NCI-H774 (cell line): ENCODE measurements at places on chromosomes 2 and 18.

GRCh38 chr18:35247412-35248249 lies 6.8 kb downstream of the ZNF397 start:
- no peak for DNase-seq

DNA sequence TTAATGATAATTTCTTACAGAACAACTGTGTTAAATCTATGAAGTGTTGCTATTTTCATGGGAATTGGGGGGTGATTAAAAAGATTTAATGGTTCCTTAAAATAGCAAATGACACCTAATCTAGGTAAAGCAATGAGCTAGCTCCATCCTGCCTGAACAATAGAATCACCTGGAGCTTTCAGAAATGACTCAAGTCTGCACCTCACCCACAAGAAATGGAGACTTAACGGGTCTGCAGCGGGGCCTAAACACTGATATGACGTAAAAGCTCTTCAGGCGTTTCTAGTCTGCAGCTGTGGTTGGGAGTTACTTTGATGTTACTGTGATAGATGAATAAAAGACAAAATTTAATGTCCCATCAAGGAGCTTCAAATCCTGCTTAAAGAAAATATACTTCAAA lies 328.2 kb downstream of the RND3 start:
- no peak for DNase-seq

GRCh38 chr2:8484502-8485283 lies 197.2 kb upstream of the ID2 start:
- DNase-seq, result no peak

- DNase-seq, result no peak
These were observed 355.2 kb upstream of the KCNJ3 start for GRCh38 chr2:154343282-154343681.

- DNase-seq, result no peak
These were observed 533.4 kb downstream of the ERBB4 start for GRCh38 chr2:212005085-212005671.

DNA sequence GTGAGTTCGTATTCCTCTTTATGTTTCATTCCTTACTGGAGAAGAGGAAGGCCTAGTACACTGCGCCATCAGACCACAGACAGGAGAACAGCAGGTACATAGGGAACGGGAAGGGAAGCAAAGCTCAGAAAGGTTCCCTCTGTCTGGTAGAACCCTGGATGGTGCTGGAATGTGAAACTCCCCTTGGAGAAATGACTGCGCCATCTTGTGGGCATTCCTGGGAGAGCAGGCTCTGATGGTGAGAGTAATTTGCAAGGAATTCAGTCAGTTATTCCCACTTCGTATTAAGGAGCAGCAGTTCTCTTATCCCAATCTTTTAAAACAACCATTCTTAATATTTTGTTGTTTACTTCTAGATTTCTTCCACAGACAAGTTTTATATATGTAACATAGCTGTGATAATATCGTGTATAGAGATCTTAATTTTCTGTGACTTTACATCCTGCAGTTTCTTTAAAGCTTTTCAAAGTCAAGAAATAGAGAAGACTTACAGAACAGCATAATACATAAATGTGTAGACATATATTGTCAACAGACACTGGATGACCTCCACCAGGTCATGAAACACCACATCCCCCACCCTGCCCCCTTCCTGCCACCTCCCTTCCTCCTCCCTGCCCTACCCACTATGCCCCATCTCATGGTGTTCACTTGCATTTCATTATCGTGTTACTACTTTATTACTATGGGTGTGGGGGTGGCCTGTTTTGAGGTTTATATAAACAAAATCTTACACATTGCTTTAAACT lies 83.9 kb downstream of the ARHGEF4 start:
- DNase-seq, result peak; percentile 2

DNA sequence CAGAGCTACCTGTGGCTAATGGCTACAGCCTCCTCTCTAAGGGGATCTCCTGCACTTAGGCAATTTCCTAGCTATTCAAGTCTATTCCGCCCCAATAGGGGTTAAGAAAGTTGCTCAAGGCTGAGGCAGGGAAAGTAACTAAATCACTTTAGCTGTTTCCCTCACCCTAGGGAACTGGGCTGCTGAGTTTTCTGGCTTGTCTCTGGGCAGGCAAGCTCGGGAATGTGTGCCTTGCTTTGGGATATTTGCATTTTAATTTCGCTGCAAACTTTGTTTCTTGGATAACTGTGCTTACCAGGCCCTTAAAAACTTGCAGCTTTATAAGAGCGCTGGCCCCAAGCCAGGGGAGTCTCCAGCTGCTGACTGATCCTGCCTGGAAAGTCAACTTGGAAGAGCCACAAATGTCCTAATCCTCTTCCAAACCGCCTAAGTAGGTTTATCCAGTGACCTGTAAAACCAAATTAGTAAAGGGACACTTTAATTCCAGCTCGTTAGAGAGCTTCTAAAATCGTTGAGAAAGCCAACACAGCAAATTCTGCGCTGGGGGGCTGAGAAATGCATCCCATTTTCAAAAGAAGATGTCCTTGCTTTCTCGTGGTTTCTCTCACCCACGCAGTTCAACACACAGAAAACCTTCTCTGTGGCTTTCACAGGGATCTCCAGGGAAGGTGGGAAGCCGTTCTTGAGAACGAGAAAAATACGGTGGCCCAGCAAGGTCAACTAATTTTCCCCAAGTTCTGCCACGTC lies 59.5 kb upstream of the SP3 start:
- DNase-seq, result no peak

DNA sequence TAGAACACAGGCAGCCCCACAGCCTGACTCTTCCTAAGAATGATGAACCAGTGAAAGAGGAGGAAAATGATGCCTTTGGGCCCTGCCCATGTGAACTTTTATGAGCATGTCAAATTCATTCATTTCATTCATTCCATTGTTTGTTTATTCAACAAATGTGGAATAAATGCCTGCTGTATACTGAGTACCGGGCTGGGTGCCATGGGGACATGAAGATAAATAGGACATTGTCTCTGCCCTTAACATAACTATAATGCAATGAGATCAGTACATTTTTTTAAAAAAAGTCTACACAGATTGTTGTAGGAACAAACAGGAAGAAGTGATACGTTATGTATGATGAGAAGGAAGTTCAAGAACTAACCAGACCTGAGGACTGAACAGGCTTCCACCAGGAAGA lies 14.7 kb downstream of the MREG start:
- DNase-seq, result no peak

GRCh38 chr2:218035463-218036100 lies 32.8 kb upstream of the TNS1 start:
- DNase-seq, result no peak
